ENCODE measurements at places on chromosomes 5 and 9.

GRCh38 chr9:117122953-117123352, 291.9 kb downstream of the ASTN2 start:
- DNase-seq = no peak

- DNase-seq = no peak
Measured at GRCh38 chr9:21567926-21568325, 85.8 kb upstream of the IFNE start.

GRCh38 chr5:96476654-96477053, 43.6 kb upstream of the PCSK1 start:
- no peak for DNase-seq

GRCh38 chr9:121529237-121529987, 29.8 kb upstream of the GGTA1 start:
- DNase-seq = no peak

GRCh38 chr5:173800340-173800739, 87.8 kb upstream of the CPEB4 start:
- no peak for DNase-seq

DNA sequence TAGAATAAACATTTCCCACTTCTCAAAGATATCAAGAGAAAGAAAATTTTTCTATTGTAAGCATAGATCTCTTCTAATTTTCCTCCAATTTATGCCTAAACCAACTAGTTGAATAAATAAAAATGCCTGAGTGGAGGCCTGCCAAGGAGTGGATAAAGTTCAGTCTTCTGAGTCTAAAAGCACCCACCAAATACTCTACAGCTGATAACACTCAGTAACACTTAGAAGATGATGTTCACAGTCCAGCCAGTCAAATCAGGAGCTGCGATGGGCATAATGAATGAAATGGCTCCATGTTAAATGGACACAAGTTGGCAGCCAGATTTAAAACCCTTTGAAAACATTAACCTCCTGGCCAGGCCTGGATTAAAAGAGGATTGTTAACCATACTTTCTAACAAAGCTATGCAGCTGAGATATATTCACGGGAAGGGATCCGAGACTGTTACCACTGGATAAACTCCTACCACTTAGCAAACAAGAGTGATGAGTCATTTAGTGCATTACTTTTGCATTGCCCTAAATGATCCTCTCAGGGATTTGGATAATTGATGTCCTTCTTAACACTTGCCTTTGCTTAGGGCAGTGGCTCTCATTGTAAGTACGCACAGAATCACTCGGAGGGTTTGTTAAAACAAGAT, 63.7 kb upstream of the CCDC112 start:
- no peak for DNase-seq

DNA sequence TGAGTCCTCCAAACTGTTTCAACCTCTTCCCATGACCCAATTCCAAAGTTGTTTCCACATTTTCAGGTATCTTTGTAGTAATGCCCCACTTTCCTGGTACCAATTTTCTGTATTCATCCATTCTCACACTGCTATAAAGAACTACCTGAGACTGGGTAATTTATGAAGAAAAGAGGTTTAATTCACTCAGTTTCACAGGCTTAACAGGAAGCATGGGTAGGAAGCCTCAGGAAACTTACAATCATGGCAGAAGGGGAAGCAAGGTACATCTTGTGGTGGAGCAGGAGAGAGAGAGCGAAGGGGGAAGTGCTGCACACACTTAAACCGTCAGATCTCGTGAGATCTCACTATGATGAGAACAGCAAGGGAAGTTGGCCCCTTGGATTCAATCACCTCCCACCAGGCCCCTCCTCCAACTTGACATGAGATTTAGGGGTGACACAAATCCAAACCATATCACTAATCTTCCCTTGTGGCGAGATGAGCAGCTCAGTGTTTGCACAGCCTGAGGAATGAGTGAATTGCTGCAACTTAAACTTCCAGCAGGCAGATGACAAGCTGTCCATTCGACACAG, 42.9 kb downstream of the TRIP13 start:
- DNase-seq = no peak

- no peak for DNase-seq
Measured at GRCh38 chr5:162593881-162594280, 526.3 kb downstream of the GABRG2 start.

DNA sequence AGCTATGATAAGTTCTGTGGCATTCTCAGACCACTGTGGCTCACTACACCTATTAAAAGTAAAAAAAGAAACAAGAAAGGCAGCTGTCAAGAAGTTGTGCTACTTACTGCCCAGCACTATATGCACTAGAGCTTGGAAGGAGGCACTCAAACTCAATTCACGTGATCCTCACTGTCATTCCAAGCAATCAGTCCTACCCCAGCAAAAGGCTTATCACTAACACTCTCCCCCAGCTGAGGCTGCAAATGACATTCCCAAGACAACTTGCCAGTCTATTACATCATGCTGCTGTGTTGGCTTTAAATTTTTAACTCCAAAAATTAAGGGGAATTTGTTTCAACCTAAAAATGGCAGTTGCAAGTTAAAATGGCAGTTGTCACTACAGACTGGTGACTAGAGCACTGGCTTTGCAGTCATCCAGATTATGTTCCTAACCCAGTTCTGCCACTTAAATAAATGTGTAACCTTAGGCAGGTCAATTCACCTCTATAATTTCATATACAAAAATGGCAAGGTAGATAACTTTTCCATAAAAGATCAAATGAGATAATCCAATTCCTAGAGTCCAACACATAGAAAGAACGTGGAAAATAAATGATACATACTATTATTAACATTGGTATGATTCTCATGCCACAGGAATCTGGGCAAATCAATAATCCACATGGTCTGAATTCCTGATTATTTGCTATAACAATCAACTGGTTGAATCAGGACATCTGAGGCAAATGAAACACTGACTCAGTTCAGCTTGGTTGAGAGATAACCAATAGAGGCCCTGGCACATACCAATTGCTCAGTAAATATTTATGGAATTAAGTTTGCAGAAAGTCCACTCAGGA, 52.4 kb downstream of the FBXW11 start:
- DNase-seq = no peak

GRCh38 chr9:129436751-129437625, 183.9 kb downstream of the C9orf50 start:
- DNase-seq = no peak

- no peak for DNase-seq
Measured at GRCh38 chr5:143041461-143041860, 271.3 kb downstream of the ARHGAP26 start.

- DNase-seq = no peak
Measured at GRCh38 chr5:62326302-62326701, 20.3 kb downstream of the KIF2A start.

- no peak for DNase-seq
Measured at GRCh38 chr5:99105216-99105615, 176.4 kb upstream of the CHD1 start.

DNA sequence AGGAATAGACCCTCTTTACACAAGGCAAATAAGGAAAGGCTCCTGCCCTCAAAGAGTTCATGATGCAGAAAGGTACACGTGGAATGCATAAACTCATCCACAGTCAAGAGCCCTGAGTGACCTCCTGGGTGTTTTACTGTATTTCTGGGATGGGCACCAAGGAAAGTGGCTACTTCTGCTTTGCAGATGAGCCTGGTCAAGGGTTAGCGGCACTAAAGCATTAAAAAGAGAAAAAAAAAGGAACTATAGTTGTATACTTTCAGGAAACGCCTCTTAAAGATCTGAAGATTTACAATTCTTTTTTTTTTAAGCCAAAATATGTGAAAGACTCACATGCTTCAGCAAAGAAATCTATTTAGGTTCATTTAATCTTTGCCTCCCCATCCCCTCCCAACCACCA, 366.2 kb upstream of the PDE4D start:
- no peak for DNase-seq

DNA sequence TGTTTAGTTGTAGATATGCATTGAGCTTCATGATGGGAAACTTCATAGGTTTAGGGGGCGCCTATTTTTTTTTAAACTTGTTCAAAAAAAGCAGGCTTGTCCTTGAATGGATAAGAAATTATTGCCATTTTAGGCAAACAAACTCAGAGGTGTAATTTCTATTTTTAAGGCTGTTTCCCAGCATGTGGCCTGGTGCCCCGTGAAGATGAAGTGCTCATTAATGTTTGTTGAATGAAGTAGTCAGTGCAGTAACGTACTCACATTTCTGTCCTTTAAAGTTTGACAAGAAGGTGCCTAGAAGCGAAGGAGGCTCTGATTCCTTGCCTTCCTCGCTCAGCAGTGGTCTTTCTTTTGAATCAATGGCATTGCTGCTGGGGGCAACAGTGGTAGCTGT, 54.3 kb downstream of the ZNF618 start:
- DNase-seq = no peak

DNA sequence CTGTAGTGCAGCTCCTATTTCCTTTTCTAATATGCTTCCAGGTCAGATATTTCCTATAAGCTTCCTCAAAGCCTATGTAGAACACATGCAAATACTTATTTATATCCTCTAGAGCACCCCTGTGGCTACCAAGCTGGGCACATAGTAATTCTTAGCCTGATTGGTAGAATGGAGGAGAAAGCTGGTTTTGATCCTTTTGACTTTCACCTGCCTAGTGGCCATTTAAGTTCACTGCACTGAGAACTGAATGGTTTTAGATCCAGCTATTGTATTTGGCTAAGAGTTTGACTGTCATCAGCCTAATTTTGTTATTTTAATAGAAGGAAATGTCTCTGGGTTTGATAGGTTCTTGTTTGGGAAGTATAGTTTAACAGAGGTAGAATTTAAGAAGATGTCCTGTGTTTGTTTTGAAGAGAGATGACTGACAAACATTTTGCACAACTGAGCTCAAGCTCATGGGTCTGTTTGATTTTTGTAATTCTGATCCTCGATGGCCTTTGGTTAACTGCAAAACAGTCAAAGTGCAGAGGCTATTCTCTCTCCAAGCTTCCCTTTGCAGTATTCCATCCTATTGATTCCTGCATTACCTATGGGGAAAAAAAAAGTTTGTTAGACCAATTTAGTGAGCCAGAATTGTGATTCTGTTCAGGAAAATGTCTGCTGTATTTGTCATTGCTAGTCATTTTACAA, 85.4 kb downstream of the KCNN2 start:
- DNase-seq = no peak

- no peak for DNase-seq
Measured at GRCh38 chr9:18478501-18479361, 4.8 kb downstream of the ADAMTSL1 start.

- DNase-seq = no peak
Measured at GRCh38 chr9:130680836-130681768, 12.5 kb upstream of the EXOSC2 start.

- DNase-seq = no peak
Measured at GRCh38 chr9:108671176-108671575, 184.6 kb downstream of the ACTL7B start.

GRCh38 chr9:81565144-81565543, 124.2 kb downstream of the TLE1 start:
- no peak for DNase-seq

GRCh38 chr9:14310311-14310710, 3.6 kb downstream of the NFIB start:
- DNase-seq = no peak

- no peak for DNase-seq
Measured at GRCh38 chr5:170874017-170874416, 12.2 kb downstream of the RANBP17 start.

- no peak for DNase-seq
Measured at GRCh38 chr9:127014910-127015540, 100.4 kb downstream of the RALGPS1 start.

DNA sequence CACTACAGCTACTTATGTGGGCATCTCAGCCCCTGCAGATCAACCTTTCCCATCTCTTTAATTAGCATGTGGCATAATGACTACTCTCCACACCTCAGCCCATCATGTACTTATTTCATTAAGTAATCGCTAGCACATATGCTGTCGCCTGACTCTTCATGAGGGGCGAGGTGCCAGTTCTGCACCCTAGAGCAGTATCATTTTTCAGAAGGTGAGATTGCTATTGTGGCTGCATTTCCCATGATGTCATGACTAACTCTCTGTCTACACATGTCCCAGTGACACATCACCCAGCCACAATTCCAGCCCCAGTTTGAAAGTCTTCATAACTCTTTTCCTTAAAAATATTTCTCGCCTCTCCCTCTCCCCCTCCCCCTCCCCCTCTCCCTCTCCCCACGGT, 7.6 kb upstream of the F2RL1 start:
- DNase-seq = no peak

DNA sequence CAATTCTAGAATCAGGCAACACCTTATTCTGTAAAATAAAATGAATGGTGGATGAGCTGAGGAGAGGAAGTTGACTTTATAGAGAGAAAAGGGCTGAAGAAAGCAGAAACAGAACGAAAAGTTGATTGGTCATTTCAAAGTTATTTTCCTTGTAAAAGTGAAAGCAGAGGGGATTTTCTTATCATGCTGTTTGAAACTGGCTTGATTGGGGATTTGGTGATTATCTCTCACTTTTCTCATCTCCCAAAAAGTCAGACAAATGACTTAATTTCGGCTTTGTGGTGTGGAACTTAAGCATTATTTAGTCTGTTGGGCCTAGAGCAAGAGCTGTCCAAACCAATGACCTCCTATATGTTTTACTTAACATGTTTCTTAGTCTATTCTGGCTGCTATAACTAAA, 60.5 kb upstream of the ITGA2 start:
- DNase-seq = no peak

DNA sequence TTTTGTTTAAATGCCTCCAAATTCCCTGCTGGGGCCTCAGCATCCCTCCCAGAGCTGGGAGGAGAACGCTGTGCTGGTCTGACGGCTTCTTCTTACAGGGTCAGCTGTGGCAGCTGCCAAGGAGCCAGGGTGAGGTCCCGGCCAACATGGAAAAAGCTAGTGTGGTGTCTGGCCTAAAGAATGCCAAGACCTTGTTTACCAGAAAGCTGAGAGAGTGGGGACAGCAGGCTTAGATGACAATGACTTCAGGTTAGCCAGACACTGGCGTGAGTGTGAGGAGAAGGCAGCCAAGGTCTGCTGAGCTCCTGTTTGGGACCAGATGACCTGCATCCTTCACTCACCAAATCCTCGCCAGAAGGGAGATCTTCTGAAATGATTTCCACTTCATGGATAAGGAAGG, 112.5 kb downstream of the CRB2 start:
- DNase-seq = no peak

DNA sequence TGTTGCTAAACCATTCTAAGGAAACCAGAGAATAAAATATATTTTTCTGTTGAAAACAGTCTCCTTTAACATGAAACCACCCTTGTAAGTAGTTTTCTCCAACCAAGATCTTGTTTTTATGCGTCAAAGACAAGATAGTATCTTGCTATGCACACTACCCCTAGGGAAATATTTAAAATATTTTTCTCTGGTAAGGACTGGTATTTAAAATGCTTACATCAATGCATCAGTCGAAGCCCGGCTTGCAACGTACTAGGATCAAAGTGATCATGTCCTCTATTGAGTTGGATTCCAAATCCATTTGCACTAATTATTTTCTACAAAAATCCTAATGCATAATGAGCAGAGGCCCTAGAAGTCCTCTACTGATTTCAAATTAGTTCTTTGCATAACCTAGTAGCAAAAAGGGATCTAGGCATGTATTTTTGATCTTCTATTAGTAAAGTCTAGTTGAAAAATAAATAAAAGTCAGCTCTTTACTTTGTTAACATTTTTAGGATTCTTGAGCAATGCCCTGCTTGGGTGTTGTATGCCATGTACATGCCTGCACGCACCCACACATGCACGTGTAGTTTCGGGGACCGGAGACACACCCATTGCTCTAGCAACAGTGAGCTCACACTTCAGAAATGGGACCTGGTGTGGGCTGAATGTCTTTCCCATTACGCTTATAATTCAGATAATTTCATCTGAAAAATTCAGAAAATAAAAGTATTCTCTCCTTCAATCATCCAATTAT, 165.0 kb upstream of the GPR151 start:
- DNase-seq = no peak

- no peak for DNase-seq
Measured at GRCh38 chr9:107631788-107632187, 142.2 kb upstream of the KLF4 start.
